ENCODE measurements at places on chromosomes 13 and 19. TPM values are rescaled to one million over a fixed set of nuclear protein-coding genes. Genes with fewer than 3 reads are reported as not detected.

Gene ZNF525
- 5.3 TPM for total RNA-seq

Gene C13orf42
- not detected for total RNA-seq

Gene PNKP
- total RNA-seq: 36.7 TPM

Gene CGB5
- not detected for total RNA-seq

Gene ELANE
- total RNA-seq: not detected

Gene ANGPTL4
- 21.4 TPM for total RNA-seq

Gene PRSS57
- total RNA-seq: not detected

Gene LILRA6
- not detected for total RNA-seq

Gene OR7D4
- total RNA-seq: not detected

Gene COL4A2
- 1,014 TPM for total RNA-seq
